CD4-positive, alpha-beta T cell (primary cell): ENCODE measurements at places on chromosomes 5 and 9.
A peak's percentile ranks its signal among the peaks of the same experiment; 100 is the strongest.

DNA sequence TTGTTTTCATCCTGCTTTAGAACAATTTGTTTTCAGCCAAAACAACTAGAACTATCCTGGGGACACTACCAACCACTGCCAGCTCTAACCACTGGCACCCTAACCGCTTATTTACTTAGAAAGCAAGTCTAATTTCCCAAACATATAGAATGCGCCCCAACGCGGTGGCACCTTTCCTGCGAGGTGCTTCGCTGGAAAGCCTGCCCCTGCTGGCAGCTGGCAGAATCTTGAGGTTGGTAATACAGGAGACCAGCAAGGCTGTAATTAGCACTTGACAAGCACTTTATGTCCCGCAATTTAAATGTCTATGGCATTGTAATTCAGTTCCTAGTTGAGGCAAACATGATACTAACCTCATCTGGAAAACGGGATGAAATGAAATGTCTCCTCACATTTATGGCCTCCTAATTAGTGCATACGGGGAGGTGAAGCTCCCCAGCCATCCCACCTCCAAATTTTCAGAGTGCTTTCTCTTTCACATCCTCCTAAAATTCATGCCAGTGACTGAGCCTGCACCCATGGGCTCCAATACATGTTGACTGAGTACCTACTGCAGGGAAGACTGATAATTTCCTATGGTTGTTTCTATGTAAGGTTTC lies 30.4 kb downstream of the GABBR2 start:
- DNase-seq = no peak

- no peak for DNase-seq
Measured at GRCh38 chr5:173989432-173990082, 587 bp downstream of the C5orf47 start.

DNA sequence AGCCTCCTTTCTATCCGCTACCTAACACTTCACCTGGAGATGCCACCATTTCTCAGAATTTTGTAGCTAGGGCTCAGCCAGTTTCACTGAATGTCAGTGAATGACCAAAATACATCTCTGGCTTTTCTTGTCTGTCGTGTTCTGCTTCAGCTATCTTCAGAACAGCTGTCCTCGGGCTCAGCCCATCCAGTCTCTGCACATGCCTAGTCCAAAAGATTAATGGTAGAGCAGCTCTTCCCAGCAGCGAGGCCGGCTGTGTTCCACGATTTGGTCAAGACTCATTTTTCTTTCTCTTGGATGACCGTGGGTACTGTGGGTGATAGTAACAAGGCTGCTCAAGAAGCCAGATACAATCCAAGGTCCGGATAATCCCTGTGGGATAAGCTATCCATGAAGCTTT lies 342.8 kb downstream of the GABRG2 start:
- DNase-seq = no peak

DNA sequence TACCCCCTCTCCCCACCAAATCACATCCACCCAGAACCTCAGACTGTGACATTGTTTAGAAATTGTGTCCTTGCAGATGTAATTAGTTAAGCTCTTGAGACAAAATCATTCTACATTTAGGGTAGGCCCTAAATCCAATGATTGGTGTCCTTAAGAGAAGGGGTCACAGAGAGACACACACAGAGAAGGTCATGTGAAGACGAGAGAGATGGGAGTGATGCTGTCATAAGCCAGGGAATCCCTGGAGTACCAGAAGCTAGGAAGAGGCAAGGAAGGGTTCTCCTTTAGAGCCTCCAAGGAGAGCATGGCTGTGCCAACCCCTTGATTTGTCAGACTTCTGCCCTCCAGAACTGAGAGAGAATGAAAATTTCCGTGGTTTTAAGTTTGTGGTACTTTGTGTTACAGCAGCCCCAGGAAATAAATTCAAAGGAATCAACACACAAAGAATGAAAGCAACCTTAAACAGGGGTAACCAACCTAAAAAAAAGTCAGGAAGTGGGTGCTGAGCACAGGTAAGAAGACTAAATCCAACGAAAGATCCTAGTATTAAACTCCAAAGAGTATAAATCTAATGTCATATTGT lies 33.6 kb downstream of the TIMD4 start:
- no peak for DNase-seq

- DNase-seq = no peak
Measured at GRCh38 chr5:116652903-116653302, 78.3 kb upstream of the SEMA6A start.

GRCh38 chr5:45334939-45335338 lies 361.2 kb downstream of the HCN1 start:
- no peak for DNase-seq

- no peak for DNase-seq
Measured at GRCh38 chr5:16492398-16493140, 27.0 kb upstream of the ZNF622 start.

GRCh38 chr5:126866851-126867636 lies 90.1 kb downstream of the LMNB1 start:
- DNase-seq = no peak

- DNase-seq = no peak
Measured at GRCh38 chr5:171823269-171823668, 37.7 kb downstream of the SMIM23 start.

DNA sequence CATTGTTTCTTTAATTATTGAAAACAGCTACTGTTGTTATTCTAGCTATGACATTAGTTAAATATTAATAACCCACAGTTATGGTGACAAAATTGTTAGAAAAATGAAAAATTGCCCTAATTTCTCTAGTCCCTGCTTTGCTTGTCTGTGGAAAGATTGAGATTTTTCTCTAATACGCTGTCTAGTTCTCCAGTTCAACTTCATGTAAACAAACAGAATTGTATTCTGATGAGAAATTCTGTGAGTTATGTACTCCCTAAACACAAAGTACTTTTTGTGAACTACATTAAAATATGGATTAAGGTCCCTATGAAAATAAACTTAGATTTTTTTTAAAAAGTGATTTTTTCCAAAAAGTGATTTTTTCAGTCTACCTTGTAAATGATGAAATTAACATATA lies 8.7 kb downstream of the SLF1 start:
- DNase-seq = no peak

DNA sequence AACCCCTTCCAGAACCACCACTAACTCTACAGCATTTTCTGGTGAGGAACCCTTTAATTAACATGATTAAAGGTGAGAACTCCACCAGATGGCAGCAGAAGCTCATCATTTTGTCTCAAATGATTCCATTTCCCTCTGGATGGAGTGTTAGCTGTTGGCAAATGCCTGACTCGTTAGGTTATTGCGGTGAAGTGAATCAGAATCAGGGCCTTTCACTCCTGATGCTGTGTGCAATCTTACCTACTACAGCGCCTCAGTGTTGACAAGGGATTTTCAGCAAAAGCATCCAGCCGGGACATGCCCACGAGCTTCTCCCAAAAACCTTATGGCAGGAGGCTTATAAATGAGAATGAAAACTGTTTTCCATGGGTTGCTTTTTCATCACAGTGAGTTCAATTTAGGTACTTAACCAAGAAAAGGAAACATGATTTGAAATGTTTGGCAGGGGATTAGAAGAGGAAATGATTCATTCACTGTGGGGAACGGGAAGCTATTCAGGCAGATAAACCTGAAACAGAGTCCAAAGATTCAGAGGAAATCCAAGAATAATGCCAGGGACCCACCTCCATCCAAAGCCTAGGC lies 48.0 kb upstream of the CAST start:
- peak; percentile 10 for DNase-seq

- DNase-seq = no peak
Measured at GRCh38 chr5:91212714-91213092, 170.4 kb downstream of the ARRDC3 start.

- no peak for DNase-seq
Measured at GRCh38 chr9:37187292-37187691, 66.9 kb downstream of the ZCCHC7 start.

DNA sequence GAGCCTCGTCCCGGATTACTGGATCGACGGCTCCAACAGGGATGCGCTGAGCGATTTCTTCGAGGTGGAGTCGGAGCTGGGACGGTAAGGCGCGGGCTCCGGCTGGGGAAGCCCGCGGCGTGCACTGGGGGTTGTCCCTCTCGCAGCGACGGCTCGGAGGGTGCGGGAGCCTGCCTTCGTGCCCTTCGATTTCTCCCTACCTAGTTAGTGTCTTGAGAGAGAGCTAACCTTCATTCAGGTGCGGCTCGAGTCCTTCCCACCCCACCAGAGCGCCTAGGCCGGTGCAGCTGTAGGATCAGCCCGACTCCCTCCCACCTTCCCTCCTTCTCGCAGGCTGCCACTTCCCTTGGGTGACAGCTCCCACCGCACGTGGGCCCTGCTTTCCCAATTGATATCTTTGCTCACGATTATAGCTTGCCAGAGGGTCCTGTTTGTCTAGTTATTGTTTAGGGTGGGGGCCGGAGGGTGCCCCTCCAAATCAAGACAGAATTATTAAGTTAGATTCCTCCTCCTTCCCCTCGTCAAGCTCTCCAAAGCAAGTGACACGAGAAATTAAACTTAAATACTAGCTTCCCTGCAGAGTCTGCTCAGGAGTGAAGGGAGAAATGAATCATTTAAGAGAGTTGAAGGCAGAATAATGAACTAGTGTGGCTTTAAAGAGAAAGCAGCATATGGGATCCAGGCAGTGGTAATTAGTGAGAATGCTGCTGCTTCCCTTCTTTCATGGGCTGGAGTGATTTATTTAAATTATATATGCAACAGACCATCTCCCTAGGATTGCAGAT lies 569 bp downstream of the CAMK4 start:
- no peak for DNase-seq

GRCh38 chr5:78533356-78533755 lies 115.2 kb downstream of the LHFPL2 start:
- DNase-seq = no peak

DNA sequence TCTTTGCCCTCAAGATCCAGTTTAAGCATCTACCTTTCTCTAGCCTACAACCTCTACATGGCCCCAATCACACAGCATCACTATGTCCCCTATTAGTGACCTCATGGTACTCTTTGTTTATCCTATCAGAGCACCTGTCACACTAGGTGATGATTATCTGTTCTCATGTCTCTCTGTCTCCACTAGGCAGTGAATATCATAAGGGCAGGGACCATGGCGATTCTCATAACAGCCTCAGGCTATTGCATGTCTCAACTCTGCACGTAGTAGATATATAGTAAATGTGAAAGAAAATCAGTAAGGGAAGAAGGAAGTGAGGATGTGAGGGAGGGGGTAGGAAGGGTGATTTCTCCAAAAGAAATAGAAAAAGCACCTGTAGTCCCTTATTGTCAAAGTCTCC lies 311.0 kb downstream of the NSG2 start:
- no peak for DNase-seq

DNA sequence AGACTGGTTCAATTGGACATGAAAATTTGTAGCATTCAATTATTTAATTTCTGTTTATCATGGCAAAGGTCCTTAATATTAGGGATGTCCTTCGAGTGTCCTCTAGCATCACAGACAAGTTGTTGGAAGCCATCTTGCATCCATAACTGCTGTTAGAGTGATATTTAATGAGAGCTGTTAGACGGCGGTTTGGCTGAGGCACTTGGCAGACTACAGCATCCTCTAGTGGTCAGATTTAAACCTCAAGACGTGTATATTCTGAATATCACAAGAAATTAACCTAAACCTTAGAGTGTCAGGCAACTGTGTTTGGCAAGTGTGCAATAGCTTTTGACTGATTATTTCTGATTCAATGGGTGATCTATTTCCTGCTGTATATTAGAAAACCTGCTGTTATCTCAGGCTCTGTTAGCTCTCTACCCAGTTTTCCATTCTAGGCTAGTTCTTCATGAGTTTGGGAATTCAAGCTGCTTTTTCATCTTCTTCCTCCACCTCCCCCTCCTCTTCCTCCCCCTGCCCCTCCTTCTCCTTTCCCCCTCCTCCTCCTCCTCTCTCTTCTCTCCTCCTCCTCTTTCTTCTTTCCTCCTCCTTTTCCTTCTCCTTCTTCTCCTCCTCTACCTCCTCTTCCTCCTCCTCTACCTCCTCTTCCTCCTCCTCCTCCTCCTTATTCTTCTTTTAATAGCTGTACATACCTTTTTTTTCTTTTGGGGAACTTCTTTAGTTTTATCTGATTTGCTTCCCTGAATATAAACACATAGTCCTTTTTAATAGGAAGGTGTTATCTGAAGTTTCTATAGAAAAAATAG lies 8.6 kb downstream of the SPINK1 start:
- peak; percentile 21 for DNase-seq

GRCh38 chr9:89710697-89711096 lies 105.9 kb downstream of the GADD45G start:
- DNase-seq = no peak

DNA sequence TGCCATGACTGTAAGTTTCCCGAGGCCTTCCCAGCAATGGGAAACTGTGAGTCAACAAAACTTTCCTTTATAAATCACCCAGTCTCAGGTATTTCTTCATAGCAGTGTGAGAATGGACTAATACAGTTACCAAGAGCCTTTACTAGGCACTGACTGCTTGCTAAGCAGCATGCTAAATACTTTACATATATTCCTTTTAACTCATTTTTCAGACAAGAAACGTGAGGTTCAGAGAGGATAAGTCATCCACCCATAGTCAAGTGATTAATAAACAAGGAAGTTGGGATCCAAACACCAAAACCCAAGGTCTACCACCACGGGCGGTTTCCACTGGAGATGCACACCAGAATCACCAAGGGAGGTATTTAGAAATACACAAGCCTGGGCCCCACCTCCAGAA lies 50.8 kb downstream of the GABBR2 start:
- DNase-seq = no peak

DNA sequence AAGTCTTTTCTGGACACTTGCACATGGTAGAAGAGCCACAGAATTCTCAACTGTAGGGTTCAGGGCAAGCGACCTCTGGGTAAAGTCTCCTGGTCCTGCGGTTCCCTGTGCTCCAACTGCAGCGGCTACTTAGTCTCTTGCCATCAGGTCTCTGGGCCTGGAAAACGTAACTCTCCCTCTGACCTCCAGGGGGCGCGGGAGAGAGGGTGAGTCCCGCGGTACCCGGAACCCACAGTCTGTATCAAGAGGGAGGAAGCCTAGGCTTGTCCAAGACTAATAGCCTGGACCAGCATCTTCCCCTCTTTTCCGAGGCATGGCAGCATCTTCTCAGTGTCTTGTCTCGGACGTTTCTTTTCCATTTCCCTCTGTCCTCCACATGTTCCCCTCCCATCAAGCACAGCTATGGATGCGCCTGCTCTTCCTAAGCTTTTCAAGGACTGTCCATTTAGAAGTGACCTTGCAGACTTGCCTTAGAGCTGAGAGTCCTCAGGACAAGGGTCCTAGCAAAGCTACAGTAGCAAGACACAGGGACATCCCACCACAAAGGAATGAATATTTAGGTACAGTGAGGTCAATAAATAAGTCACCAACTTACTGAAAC lies 59.3 kb downstream of the FSTL4 start:
- peak; percentile 25 for DNase-seq

DNA sequence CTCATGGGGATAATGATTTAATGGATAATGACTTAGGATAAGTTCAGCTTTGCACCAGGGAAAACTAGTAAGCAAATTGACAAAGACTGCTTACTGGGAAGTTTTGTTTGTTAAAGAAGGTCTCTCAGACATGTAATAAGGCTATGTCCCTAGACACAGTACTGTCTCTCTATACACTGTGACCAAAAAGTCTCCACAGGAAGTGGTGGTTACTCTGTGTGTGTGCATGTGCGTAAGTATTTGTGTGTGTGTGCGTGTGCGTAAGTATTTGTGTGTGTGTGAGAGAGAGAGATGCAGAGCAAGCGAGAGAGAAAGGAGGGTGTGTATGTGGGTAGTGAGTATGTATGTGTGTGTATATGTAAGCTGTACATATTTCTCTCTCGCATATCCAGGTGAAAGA lies 229.6 kb downstream of the GLIS3 start:
- no peak for DNase-seq

GRCh38 chr5:65413822-65414221 lies 67.9 kb downstream of the ADAMTS6 start:
- DNase-seq = no peak
